ENCODE measurements at places on chromosomes 6 and 20. TPM values are rescaled to one million over a fixed set of nuclear protein-coding genes. Genes with fewer than 3 reads are reported as not detected.

- H3K27me3 ChIP-seq = no peaks in the 10 kb centered on the region
- no peaks in the 10 kb centered on the region for H3K36me3 ChIP-seq
- no peak overlapping the region for H3K4me3 ChIP-seq
- no peak for DNase-seq
- no peaks in the 10 kb centered on the region for H3K4me1 ChIP-seq
Measured at GRCh38 chr6:49299279-49299678, 163.8 kb downstream of the MMUT start.

DNA sequence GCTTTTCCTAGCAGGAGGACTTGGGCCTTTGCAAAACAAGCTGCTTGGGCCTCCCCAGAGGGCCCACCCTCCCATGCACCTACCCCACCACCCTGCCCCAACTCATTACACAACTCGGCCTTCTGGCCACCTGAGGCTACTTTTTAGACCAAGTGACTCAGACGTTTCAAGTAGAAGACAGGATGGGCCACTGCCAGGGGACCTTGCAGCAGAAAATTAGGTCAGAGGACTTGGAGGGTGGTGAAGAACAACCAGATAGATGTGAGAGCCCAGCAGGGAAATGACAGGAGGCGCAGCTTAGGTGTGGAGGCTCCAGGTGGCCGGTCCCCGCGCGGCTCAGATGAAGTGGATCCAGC is 1.4 kb downstream of the PPP1R3D start:
- peaks cover 7% of the 10 kb centered on the region for H3K36me3 ChIP-seq
- H3K4me1 ChIP-seq = peaks cover 33% of the 10 kb centered on the region
- H3K4me3 ChIP-seq = peak overlapping the region; percentile 73
- no peaks in the 10 kb centered on the region for H3K27me3 ChIP-seq
- H3K27ac ChIP-seq = peak overlapping the region; percentile 38

GRCh38 chr6:93749191-93749590 is 329.8 kb upstream of the EPHA7 start:
- no peak overlapping the region for H3K4me3 ChIP-seq
- no peaks in the 10 kb centered on the region for H3K36me3 ChIP-seq
- no peak overlapping the region for H3K27ac ChIP-seq
- no peak for DNase-seq
- H3K27me3 ChIP-seq = no peaks in the 10 kb centered on the region

The BEND6 gene
- not detected for total RNA-seq

GRCh38 chr6:117976030-117976651 is 69.1 kb downstream of the SLC35F1 start:
- no peak overlapping the region for H3K27ac ChIP-seq
- H3K4me3 ChIP-seq = no peak overlapping the region
- H3K36me3 ChIP-seq = peaks cover 2% of the 10 kb centered on the region

Data from activated CD4-positive, alpha-beta memory T cell treated with anti-CD3 and anti-CD28 coated beads for 36 hours (primary cell).